ENCODE measurements at places on chromosomes 2 and 18.

DNA sequence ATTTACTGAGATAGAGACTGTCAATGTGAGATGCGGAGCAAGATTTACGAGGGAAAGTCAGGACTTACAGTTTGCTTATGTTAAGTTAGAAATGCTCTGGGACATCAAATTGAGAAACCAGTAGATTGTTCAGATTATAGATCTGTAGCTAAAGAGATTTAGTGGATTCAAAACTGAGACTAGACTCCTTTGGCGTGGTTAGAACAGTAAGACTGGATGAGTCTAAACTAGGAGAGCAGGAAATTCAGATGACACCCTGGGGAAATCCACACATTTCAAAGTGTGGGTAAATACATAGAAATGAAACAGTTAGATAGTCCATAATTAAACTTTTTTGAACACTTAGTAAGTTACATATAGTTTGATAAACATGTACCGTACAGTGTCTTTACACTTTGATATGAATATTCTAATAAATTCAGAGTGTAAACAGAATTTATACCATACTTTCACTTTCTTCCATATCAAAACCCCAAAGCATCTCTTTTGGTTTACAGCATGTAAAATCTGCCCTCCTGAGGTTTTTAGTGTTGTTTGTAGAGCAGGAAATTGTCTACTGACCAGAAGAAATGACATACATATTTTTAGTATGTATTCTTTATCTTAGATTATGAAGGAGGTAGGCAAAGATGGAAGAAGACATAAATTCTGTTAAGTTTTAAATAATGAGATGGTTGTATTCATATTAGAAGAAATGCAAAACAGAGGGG, 231.5 kb downstream of the NYAP2 start:
- DNase-seq, result no peak

DNA sequence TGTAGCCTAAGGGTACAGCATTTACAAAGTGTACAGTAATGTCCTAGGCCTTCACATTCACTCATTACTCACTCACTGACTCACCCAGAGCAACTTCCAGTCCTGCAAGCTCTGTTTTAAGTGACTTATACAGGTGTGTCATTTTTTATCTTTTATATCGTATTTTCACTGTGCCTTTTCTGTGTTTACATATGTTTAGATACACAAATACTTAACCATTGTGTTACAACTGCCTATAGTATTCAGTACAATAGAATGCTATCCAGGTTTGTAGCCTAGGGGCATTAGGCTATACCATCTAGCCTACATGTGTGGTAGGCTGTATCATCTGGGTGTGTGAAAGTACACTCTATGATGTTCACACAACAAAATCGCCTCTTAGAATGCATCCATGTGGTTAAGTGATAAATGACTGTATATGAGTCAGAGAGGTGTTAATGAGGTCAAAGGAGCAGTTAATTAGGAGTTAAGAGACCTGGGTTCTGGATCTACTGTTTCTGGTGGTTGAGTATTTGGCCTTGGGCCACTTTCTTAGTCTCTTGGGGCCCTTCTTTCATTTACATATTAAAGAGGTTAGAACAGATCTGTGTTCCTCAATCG, 149.1 kb downstream of the GREB1L start:
- DNase-seq, result no peak

GRCh38 chr2:62287899-62288880, 92.3 kb downstream of the B3GNT2 start:
- DNase-seq, result peak; percentile 34

DNA sequence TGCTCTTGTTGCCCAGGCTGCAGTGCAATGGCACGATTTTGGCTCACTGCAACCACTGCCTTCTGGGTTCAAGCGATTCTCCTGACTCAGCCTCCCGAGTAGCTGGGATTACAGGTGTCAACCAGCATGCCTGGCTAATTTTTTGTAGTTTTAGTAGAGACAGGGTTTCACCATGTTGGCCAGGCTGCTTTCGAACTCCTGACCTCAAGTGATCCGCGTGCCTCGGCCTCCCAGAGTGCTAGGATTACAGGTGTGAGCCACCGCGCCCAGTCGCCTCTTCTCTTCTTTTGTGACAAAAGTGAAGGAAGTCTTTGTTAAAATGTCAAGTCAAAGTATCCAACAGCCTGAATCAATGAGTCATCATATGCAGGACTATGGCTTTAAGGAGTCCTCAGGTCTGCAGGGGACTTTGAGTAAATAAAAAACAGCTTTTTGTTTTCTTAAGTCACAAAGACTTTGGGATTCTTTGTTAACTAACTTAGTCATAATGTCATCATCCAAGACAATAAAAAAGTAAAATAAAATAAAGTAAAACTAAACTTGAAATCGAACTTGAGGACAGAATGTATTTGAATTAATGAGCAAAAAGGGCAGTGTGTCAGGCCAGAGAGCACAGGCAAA, 1153.2 kb downstream of the SUCLG1 start:
- DNase-seq, result no peak

DNA sequence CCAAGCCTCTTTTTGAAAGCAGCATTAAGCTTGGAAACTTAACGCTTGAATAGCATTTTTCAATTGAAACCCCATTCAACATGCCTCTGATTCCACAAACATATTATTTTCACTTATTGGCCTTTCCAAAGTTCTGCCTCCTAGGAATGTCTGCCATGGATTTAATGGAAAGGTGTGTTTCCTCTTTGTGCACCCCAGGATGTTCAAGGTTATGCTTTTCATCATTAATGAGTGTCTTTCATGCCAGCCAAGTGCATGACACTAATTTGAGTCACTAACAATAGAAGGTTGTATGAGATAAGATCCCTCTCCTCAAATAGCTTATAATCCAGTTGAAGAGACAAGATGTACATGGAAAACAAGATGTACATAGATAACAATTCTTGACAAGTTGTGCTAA, 84.7 kb downstream of the ALPK2 start:
- no peak for DNase-seq

GRCh38 chr2:206176121-206176520, 16.4 kb downstream of the EEF1B2 start:
- DNase-seq, result no peak

GRCh38 chr2:37809525-37809924, 115.6 kb upstream of the RMDN2 start:
- DNase-seq, result no peak

DNA sequence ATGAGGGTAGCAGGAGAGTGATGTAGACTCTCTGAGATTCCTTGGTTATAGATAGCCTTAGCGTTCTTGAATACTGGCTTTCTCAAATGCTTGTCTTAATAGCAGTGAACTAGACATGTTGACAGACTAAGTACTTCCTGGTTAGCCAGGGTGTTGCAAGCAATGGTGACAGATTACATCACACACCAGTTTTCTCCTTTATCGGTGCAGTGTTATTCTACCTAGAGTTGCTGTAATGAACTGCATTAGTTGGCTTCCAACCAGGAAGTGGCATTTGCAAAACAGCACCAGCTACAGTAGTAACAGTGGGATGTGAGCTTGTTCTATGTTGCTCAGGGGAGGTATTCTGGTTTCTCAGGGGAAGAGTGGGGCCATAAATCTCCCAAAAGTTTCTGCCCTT, 582.2 kb upstream of the DDX18 start:
- DNase-seq, result no peak

- no peak for DNase-seq
Measured at GRCh38 chr2:47346-47725, 1.0 kb upstream of the FAM110C start.

- no peak for DNase-seq
Measured at GRCh38 chr2:45316576-45317338, 294.3 kb downstream of the SRBD1 start.

DNA sequence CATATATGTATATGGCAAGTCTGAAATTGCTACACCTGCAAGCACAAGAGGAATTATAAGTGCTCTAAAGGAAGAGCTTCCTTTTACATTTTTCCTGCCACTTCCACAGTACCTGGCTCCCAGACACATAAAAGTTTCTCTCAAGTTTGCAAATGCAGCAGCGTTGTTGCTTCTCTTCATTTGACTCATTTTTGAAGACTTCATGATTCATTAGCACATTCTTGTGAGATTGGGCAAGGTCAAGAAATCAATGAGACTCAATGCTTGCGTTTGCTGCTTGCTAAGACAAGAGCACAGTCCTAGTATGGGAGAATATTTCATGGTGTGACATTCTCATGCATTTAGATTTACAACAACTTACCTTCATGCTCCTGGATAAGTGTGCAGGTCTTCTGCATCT, 42.6 kb upstream of the PDCL3 start:
- no peak for DNase-seq

GRCh38 chr2:45210462-45211195, 201.4 kb upstream of the SIX2 start:
- DNase-seq, result no peak
